Right atrium auricular region (tissue), 2 donors: ENCODE measurements at places on chromosomes 13 and 19. TPM values are rescaled to one million over a fixed set of nuclear protein-coding genes. Genes with fewer than 3 reads are reported as not detected.

LYL1 gene
- total RNA-seq, result 15.3 TPM

CNN2 gene
- 48.5 TPM for total RNA-seq

CDX2 gene
- total RNA-seq, result not detected

OR10H1 gene
- not detected for total RNA-seq

NALCN gene
- 21.1 TPM for total RNA-seq

SERP2 gene
- total RNA-seq, result 15.4 TPM

CYP4F22 gene
- total RNA-seq, result not detected

SIGLEC9 gene
- total RNA-seq, result 1.5 TPM

TGFBR3L gene
- total RNA-seq, result 26.7 TPM

ZNF345 gene
- 0.85 TPM for total RNA-seq

ZNF792 gene
- total RNA-seq, result 4.4 TPM

CYSLTR2 gene
- 4.1 TPM for total RNA-seq

CAMSAP3 gene
- 0.26 TPM for total RNA-seq

APOC1 gene
- 6.5 TPM for total RNA-seq

COX6B2 gene
- not detected for total RNA-seq

ZNF492 gene
- 0.19 TPM for total RNA-seq

GRIN3B gene
- 0.12 TPM for total RNA-seq

ADPRHL1 gene
- 222 TPM for total RNA-seq

ARID3A gene
- total RNA-seq, result 3.4 TPM

CEACAM6 gene
- not detected for total RNA-seq

CERS1 gene
- 0.79 TPM for total RNA-seq

NAXD gene
- 16.8 TPM for total RNA-seq

JUND gene
- total RNA-seq, result 240 TPM

FOXA3 gene
- not detected for total RNA-seq

NKG7 gene
- total RNA-seq, result 1.8 TPM

BEST2 gene
- not detected for total RNA-seq

APLP1 gene
- 33.6 TPM for total RNA-seq

ATP4A gene
- not detected for total RNA-seq

LGALS7B gene
- not detected for total RNA-seq

SOX1 gene
- not detected for total RNA-seq

KLK2 gene
- total RNA-seq, result not detected

ZNF382 gene
- 11.9 TPM for total RNA-seq

BICRA gene
- total RNA-seq, result 12.6 TPM

KIR2DL3 gene
- total RNA-seq, result not detected

CALR3 gene
- total RNA-seq, result not detected
